ENCODE measurements at places on chromosomes 12 and 14. TPM values are rescaled to one million over a fixed set of nuclear protein-coding genes. Genes with fewer than 3 reads are reported as not detected.

The SIX1 gene
- total RNA-seq = 18.2 TPM

The CLEC6A gene
- not detected for total RNA-seq

The DPPA3 gene
- not detected for total RNA-seq

The P2RX2 gene
- total RNA-seq = not detected

The RDH5 gene
- total RNA-seq = 5.1 TPM

The TPPP2 gene
- total RNA-seq = not detected

The GALNT16 gene
- total RNA-seq = 0.33 TPM

The SYCP3 gene
- total RNA-seq = not detected

The DCAF11 gene
- total RNA-seq = 68.2 TPM

The KRT86 gene
- total RNA-seq = 1.2 TPM

The CCDC38 gene
- not detected for total RNA-seq

The RNF212B gene
- not detected for total RNA-seq
